ENCODE measurements at places on chromosomes 4 and X.

- DNase-seq = peak; percentile 34
Observed at GRCh38 chrX:38018766-38019425, 12.5 kb downstream of the SYTL5 start.

DNA sequence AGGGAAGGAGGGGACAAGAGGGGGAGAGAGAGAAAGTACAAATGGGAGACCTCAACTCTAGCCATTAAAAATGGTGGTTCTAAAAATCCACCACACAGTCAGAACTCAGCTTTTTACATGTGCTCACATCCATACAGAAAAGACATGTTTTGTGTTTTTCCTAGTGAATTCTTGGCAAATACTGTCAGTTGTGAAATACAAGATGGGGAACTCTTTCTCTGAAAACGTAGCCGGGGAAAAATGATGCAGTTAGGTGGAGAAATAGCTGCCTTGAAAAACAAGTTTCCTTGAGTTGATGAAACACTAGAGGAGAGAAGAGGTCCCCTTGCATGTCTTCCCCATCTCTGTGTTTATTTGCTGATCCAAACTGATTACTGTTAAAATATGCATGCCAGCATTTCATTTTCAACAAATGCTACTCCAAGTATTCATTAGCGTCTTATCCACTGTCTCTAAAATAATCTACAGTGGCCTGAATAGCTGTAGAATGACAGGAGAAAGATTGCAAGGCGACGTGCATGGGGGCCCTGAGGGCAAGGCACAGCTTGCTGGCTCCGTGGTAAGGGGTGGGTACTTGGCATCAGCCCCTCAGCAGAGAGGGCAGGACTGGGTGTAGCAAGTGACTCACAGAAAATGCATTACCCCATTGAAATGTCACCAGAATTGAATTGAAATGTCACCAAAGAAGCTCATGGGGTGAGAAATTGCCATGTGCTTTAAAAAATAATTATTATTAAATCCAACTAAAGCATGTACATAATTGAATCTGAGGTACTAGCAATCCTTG lies 48.1 kb upstream of the TBL1X start:
- peak; percentile 22 for DNase-seq

- DNase-seq = no peak
Observed at GRCh38 chrX:129512409-129512808, 10.9 kb downstream of the SMARCA1 start.

DNA sequence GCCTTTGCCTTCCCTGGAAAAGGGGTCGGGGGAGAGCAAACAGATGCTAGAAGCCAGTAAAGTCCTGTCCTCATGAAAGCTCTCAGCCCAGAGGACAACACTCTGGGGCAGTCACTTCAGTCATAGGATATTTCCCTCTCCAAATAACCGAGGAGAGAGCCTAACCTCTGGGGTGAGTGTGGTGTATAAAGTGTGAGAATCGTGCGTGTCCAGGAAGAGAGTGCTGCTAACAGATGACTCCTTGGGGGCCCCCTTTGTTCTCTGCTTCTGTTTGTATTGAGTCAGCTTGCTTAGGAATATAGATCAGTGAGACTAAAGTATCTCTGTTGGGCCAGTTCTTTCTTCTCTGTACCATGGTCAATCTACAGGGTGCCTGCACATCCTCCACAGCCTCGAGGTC lies 247.2 kb downstream of the PALLD start:
- peak; percentile 44 for DNase-seq

DNA sequence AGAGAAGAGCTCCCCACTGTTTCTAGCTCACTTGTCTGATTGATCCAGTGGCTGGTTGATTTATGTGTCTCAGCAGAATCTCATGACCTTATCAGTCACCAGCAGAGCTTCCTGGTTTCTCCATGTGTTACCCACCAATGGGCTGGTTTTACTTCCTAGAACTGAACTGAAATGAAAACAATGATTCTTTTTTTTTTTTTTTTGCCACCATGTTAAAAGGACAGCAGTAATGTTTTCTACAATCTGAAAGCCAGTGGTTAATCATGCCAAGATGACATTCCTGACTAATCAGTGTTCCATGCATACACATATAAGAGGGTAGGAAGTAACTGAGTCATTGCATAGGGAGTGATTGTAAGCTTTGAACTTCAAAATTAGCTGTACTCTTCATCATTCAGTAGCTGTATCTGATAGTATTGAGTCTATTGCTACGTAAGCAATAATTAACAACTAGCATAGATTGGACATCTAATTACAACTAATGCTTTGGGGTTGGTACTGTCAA lies 67.7 kb downstream of the SLC4A4 start:
- DNase-seq = peak; percentile 59

GRCh38 chrX:48883729-48884128 lies 13.8 kb downstream of the TIMM17B start:
- DNase-seq = no peak

GRCh38 chr4:140726776-140727500 lies 29.2 kb downstream of the TBC1D9 start:
- DNase-seq = no peak
